ENCODE measurements at places on chromosomes 12 and 14.

- no peak for DNase-seq
These were observed 16.1 kb upstream of the VDR start for GRCh38 chr12:47920913-47921312.

DNA sequence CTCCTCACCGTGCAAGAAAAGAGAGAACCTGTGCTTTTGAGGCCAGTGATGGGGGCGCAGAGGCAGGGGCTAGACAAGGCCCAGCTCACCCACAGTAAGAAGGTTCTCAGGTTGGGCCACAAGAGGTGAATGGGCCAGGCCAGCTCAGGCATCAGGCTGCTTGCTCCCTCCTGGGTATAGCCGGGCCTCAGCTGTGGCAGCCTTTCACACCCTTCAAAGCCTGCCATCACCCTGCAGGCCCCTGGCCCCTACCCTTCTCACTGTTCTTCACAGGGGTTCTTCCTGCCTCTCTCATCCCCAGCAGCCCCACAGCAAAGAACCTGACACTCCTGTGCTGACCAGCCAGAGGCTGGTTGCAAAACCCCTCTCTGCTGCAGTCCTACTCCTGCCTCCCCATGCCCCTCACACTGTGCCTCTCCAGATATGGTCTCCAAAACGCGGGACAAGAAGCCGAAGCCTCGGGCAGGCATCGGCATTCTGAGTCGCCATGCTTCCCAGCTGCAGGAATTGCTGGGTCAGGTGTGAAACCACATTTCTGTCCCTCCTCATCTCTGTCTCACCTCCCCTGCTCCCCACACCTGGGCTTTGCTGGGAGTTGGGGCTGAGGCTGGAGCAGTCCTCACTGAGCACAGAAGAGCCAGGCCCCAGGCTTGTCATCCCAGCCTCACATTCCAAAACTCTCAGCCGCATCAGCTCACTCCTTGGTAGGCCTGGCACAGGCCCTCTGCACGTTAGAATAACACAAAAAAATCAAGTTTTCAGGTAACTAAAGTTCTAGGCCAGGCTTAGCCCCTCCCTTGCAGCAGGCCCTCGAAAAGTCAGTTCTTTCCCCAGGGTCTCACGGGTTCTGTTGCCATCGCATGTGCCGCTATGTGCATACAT, 6.9 kb upstream of the FAIM2 start:
- no peak for DNase-seq

- DNase-seq, result no peak
These were observed 6.1 kb downstream of the HNF1A start for GRCh38 chr12:120984351-120984898.

DNA sequence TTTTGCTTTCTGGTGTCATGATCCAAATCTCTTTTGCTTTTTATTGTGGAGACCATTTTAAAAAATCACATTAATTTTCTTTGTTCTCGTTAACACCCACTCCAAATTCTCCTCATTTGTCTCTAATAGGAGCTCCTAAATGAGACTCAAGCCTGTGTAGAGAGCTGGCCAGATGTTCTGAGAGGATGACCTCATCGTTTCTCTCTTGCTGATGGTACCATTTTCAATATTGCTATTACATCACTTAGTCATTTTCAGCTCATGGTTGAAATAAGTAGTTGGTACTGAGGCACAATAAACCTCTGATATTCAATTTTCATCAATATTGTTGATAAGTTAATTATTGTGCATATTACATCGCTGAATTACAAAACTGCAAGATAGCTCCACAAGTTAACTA, 31.5 kb downstream of the SPTB start:
- DNase-seq, result no peak

GRCh38 chr12:2794191-2794735, 507 bp upstream of the FKBP4 start:
- peak; percentile 26 for DNase-seq

- no peak for DNase-seq
These were observed 64.0 kb downstream of the MON2 start for GRCh38 chr12:62530596-62530995.

DNA sequence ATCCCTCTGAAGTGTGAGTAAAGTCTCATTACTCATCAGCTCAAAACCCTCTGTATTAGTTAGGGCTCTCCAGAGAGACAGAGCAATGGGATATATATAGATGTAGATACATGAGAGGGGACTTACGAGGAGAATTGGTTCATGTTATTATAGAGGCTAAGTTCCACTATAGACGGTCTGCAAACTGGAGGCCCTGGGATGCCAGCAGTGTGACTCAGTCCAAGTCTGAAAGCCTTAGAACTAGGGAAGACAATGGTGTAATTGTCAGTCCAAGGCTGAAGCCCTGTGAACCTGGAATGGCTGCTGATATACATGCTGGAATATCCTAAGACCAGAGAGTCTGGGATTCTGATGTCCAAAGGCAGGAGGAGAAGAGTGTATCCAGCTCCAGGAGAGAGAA, 57.3 kb upstream of the CEP83 start:
- DNase-seq, result no peak
